ENCODE measurements at places on chromosomes 6 and 20.

GRCh38 chr6:33217246-33217645, 8.9 kb downstream of the RING1 start:
- DNase-seq: no peak

- DNase-seq: no peak
Observed at GRCh38 chr20:25338112-25339023, 52.3 kb downstream of the ABHD12 start.

DNA sequence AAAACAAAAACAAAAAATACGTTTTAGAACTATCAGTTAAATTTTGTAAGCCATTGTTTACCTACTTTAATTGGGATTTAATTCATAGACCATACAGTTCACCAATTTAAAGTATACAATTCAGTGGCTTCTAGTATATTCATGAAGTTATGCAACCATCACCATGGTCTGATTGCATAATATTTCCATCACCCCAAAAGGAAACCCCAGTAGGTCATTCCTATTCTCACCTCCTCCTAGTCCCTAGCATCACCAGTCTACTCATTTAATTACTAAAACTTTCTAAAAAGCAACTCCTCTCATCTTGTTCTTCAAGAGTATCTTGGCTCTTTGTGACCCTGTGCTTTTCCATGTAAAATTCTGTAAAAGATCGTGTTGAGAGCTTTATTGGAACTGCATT, 60.2 kb downstream of the ASXL1 start:
- DNase-seq: no peak

GRCh38 chr6:54621285-54621684, 225.3 kb upstream of the FAM83B start:
- no peak for DNase-seq

- no peak for DNase-seq
Observed at GRCh38 chr20:58228484-58229197, at the start of gene ANKRD60. Gene ANKRD60 (minus strand): TSS chr20:58228653. CDS start chr20:58228653, 0 bp downstream.

DNA sequence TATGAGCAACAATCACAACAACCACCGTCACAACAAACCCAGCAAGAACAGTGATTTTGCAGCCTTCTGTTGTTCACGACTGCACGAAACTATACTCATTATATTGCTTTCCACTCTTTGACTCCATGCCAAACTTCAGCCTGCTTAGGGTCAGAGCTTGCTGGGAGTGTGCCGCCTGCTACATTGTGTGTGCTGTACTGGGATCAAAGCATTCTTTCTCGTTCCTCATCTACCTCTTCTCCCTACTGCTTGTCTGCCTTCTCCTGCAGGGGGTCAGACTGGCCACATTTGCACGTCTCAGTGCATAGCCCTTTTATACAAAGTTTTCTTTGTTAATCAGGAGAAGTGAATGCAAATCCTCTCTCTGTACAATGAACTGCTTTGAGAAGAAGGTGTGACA, 401.6 kb upstream of the CITED2 start:
- no peak for DNase-seq
